ENCODE measurements at places on chromosomes 12 and 14.

DNA sequence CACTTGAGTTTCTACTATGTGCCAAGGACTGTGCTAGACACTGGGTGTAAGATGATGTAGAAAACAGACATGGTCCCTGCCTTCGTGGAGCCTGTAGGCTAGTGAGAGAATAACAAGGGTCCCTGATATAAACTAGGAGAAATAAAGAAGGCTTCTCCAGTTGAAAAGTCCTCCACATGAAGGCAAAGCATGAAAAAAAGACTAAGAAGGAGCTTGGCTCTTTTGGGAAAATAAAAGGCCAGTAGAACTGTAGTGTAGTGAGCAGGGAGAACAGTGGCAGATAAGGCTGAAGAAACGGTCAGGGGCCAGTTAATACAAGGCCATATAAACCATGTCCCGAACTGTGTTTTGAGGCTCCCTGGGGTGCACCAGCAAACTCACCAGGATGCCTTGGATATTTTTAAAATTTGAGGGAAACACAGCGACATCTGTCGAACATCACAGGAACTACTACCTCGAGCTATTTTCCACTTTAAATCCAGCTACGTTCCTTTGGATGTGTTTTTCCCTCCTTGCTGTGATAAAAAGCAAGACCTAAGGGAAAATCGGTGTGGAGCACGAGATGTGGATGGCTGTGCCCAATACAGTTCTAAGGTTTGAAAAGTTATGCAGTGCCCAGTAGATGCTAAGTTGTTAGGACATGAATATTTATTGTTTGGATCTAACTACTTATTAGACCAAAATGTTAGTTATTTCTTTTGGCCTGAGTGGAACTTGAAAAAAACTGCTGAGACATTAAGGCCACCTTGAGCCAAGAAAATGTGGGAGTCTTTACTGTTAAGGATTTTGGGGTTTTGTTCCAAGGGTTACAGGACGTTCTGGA is 8.5 kb upstream of the CFL2 start:
- peak; percentile 64 for DNase-seq

DNA sequence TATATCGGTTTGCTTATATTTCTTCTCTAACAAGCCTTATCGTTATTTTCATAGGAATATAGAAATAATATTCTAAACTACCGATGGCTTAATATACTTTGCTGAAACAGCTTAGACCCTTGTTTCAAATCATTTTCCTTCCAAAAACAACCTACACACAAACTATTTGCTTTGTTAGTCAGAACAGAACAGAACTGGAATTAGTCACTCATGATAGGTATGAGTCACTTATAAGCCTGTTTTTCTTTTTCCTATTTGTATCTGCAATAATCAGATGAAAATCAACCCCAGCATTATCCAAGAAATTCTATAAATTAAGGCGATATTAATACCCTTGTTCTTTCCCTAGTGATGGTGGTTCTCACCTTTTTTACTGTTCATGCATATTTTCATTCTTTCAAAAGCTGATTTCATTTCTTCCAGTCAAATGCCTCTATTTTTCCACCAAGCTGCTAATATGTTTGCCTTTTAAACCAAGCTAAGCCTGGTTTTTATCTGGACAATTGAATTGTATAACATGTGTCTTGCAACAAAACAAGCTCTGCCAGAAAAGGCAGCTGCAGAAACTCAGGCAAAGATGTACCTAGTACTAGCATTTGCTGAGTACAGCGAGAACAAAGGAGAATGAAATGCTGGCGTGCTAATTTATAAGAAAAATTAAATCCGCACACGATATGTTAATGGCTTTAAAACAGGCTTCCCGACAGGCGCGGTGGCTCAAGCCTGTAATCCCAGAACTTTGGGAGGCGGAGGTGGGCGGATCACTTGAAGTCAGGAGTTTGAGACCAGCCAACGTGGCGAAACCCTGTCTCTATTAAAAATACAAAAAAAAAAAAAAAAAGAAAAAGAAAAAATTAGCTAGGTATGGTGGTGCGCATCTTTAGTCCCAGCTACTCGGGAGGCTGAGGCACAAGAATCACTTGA is 1418.2 kb downstream of the AACS start:
- DNase-seq = no peak

DNA sequence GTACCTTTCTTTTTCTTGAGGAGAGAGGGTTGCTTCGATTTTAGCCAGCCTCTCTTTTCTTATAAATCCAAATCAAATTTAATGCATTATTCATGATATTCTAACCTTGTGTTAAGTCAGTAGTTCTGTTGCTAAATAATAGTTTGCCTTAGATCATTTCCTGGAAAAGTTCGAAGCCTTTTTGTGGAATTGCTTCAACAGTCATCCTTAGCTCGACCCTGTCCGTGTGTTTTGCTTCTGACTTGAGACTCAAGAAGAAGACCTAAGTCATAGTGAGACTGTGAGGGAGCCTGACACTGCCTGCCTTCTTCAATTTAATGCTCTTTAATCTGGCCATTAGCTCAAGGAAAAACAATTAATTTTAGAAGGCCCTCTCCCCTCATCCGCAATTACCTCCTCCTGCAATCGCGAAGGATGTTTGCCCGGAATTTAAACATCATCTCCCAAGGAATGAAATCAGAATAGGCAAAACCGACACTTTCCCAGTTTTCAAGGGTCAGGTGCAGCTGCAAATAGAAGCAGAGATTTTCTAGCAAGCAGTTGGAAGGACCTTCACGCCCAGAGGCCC is 453 bp upstream of the SLC4A8 start:
- DNase-seq = no peak

DNA sequence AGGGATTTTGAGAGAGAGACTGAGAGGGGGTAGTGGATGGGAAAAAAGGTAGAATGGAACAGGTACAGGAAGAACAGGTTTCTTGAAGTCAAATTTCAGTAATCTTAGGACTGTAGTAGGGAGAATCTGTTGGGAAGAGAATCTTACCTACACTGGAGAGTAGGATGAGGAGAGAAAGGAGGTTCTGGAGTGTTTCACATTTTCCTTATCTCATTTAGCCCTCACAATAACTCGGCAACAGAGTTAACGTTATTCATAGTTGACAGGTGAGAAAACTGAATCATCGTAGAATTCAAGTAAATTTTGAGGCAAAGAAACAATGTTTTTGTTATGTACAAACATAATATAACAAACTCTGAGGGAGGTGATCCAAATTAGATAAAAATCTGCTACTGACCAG is 17.2 kb upstream of the STRN3 start:
- DNase-seq = no peak

DNA sequence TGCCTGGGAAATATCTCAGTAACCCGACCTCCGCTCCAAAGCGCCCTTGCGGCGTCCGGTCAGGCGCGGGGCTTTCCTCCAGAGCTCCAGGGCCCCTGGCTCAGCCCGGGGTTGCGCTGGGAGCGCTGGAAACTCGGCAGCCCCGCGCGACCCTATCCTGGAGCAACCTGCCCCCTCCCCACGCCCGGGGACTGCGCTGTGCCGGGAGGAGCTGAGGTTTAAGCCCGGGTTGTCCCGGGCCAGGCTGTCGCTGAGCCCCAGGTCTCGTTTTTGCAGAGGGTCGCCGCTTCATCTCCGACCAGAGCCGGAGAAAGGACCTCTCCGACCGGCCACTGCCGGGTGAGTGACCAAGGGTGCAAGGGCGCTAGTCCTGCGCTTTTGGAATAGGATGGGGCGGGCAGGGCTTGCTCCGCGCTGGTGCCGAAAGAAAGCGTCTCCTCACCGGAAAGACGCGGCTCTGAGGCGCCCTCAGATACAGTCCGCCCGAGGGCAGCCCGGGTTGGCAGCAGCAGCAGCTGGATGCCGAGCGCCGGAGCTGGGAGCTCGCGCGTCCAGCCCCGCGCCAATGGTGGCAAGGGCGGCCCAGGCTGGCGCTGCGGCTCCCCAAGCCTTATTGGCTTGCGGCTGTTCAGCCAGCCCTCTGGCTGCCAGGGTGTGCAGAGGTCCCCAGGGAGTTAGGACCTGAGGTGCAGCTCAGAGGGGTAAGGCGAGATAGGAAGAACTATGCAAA is 1.5 kb downstream of the SPX start:
- peak; percentile 90 for DNase-seq

GRCh38 chr12:57162553-57163125 is 15.2 kb upstream of the LRP1-AS start:
- DNase-seq = no peak

DNA sequence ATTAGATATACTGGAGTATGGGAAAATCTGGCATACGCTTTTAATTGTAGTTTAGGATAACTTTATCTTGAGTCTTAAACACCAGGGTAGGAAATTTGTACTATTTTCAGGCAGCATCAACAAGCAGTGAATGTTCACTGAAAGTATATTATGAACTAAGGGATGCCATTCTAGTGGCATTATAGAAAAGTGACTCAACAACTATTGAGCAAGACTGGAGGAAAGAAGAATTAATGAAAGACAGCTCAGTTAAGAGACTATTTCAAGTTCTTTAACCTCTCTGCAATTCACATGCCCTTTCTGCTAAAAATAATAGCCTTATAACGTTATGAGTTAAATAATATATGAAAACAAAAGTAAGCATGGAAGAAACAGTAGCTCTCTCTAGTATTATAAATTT is 343.1 kb downstream of the FSCB start:
- DNase-seq = no peak

DNA sequence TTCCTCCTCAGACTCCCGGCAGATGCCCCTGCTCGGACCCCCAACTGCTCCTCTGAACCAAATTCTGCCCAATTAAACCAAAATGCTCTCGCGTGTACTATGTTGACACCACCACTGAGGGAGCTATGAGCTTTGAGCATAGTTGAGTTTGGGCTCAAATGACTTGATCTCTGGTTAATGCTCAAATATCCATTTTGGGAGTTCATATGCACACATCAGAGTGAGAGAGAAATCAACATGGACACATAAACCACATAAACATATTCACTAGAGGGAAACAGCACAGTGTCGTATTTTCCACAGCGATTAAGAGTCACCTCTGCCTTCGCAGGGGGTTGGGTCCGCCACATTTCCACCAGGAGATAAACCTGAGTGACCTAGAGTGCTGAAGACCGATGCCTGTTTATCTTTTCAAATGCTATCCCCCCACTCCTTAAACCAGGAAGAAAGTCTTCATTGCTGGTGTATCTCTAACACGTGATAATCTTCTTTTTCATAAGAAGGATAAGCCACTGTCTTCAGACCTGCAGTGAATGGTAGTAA is 59.4 kb upstream of the FOXN3 start:
- DNase-seq = no peak

DNA sequence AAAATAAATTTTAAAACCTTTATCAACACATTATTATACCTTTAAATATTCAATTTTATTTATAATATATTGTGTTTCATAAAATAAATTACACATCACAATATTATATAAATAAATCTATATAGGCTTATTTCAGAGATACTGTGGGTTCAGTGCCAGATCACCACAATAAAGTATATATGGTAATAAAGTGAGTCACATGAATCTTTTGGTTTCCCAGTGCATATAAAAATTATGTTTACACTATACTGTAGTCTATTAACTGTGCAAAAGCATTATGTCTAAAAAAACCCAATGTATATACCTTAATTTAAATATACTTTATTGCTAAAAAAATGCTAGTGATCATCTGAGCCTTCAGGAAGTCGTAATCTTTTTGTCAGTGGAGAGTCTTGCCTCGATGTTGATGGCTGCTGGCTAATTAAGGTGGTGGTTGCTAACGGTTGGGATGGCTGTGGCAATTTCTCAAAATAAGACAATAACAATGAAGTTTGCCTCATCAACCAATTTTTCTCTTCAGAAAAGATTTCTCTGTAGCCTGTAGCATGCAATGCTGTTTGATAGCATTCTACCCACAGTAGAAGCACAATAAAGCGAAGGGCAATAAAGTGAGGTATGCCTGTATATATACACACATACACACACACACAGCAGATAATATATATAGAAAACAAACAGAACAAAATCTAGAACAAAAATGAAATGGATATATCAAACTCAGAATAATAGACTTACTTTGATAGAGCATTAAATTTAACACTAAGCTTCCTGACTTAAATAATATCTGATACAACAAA is 32.4 kb downstream of the CCDC59 start:
- DNase-seq = no peak

DNA sequence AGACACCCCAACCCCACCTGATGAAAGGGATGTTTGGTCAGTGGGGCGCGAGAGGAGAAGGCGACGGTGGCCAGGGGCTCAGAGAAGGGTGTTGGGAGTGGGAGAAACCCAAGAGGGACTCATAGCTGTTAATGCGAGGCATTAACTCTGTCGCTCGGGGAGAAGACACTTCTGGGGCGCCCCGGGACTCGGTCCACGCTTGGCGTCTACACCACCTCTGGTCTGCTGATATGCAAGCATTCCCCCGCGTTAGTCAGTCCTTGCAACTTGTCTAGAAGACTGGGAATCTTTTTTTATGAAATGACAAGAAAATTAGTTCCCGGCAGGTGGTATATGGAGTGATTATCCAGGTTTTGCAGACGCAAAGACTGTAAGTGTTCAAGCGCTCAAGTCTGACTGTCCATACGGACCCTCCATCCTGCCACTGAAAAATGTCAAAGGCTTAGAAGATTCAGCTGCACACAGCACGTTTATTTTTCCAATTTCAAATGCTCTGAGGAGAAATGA is 360 bp upstream of the SLC35F4 start:
- DNase-seq = peak; percentile 22

GRCh38 chr12:129997239-129997638 is 93.4 kb upstream of the TMEM132D start:
- DNase-seq = no peak

DNA sequence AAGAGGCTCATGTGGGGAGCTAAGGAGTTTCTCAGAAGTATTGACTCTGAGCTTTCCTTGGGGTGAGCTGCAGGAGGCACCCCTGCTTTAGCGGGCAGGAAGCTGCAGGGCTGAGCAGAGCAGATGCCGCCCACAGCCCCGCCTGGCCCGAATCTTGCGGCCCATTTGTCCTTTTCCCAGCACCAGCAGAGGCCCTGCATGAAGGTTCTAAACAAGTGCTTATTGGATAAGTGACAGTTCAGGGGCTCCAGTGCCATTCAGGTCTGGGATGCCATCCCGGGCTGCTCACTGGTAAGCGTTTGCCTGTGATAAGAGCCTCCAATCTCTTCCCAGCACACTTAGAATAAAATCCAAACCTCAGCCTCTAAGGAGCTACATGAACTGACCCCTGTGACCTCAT is 11.4 kb downstream of the RILPL1 start:
- DNase-seq = no peak

- no peak for DNase-seq
Measured at GRCh38 chr14:75439989-75440388, 12.2 kb downstream of the JDP2 start.

DNA sequence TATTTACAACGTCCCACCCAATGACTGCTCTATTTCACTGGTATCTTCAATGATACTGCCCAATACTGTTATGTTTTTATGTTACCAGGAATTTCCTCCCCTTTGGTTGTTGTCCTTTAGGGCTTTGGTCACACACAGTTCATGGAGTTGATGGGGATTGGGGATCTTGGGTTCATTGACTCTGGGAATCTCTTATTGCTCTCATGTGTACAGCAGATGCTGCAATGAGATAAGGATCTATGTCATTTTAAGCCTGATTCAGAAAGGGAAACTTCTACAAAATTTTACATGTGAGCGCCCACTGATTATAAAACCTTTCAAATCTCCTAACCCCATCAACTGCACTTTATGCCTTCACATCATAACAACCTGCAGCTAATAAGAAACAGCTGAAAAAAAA is 67.2 kb downstream of the FAR2 start:
- no peak for DNase-seq

Measured in ACHN (cell line).